HFFc6 (cell line): ENCODE measurements at places on chromosomes 2 and 18. TPM values are rescaled to one million over a fixed set of nuclear protein-coding genes. Genes with fewer than 3 reads are reported as not detected.

FAM228A gene
- not detected in 3 replicates for total RNA-seq

REV1 gene
- 16.2 to 18.6 TPM (median 17.0 TPM) in 3 replicates for total RNA-seq

SATB2 gene
- total RNA-seq: 6.3 to 12.0 TPM (median 8.2 TPM) in 3 replicates

LYG1 gene
- 0.39 to 0.41 TPM in 2 of 3 replicates, not detected in the other for total RNA-seq

OTX1 gene
- total RNA-seq: 0.52 and 0.57 TPM in 2 replicates

LYG2 gene
- total RNA-seq: not detected in 3 replicates

FAM237A gene
- not detected in 3 replicates for total RNA-seq

IL1RL1 gene
- total RNA-seq: not detected in 3 replicates

LIMS3 gene
- total RNA-seq: 0.20 to 0.87 TPM in 2 of 3 replicates, not detected in the other

EFHD1 gene
- total RNA-seq: 2.7 and 4.0 TPM in 2 replicates

- H3K27me3 ChIP-seq: no peaks in the 10 kb centered on the region
- no peak for DNase-seq
- no peaks in the 10 kb centered on the region for H3K36me3 ChIP-seq
- H3K4me3 ChIP-seq: no peak overlapping the region
Observed at GRCh38 chr2:80420530-80421208, 116.1 kb upstream of the LRRTM1 start.

- H3K4me1 ChIP-seq: no peaks in the 10 kb centered on the region
- no peak overlapping the region for H3K27ac ChIP-seq
- H3K36me3 ChIP-seq: no peaks in the 10 kb centered on the region
Observed at GRCh38 chr2:216932113-216932862, 72.4 kb upstream of the TNP1 start.

DNA sequence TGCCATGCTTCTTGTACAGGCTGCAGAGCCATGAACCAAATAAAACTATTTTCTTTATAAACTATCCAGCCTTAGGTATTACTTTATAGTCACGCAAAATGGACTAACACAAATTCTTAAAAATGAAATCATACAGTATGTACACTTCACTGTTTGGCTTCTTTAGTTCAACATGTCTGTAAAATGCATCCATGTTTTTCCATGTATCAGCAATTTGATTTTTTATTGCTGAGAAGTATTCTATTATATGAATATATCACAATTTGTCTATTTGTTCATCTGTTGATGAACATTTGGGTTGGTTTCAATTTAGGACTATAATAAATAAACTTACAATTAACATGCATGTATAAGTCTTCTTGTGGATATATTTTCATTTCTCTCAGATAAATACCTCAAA, 182.1 kb downstream of the SCG2 start:
- H3K27ac ChIP-seq: no peak overlapping the region
- no peaks in the 10 kb centered on the region for H3K36me3 ChIP-seq
- H3K4me1 ChIP-seq: peaks cover 7% of the 10 kb centered on the region
- no peak for DNase-seq
- no peak overlapping the region for H3K4me3 ChIP-seq
- H3K27me3 ChIP-seq: peaks cover 9% of the 10 kb centered on the region; the same call in 1 of the 2 replicates

GRCh38 chr2:121707920-121708361, 28.7 kb downstream of the NIFK start:
- H3K27me3 ChIP-seq: peaks cover 4% of the 10 kb centered on the region
- H3K36me3 ChIP-seq: no peaks in the 10 kb centered on the region
- peaks cover 26% of the 10 kb centered on the region for H3K4me1 ChIP-seq

GRCh38 chr2:206084870-206085741, 868 bp downstream of the INO80D start:
- H3K36me3 ChIP-seq: peaks cover 13% of the 10 kb centered on the region
- DNase-seq: no peak
- H3K4me3 ChIP-seq: peak overlapping the region; percentile 96
- H3K4me1 ChIP-seq: peaks cover 23% of the 10 kb centered on the region
- peaks cover 3% of the 10 kb centered on the region; the same call in 1 of the 2 replicates for H3K27me3 ChIP-seq
- H3K27ac ChIP-seq: peak overlapping the region; percentile 96

DNA sequence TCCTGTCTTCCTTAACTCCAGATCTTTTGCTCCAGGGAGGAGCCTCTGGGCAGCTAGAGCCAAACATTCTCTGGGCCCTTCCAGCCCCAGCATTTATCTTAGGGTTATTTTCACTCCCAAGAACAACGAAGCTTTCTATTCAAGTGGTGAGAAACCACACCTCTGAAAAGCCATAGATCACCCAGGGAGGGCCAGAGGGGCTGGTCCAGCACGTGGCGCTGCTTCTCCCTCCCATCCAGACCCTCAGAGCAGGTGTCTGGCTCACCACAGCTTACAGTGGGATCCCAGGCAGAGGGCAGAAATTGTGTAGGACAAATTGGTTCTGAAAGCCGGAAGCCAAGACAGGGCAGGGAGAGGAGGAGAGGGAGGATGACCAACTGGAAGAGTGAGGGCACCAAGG, 74.0 kb upstream of the PKDCC start:
- H3K27me3 ChIP-seq: peaks cover 26% of the 10 kb centered on the region
- no peaks in the 10 kb centered on the region for H3K4me1 ChIP-seq
- H3K36me3 ChIP-seq: no peaks in the 10 kb centered on the region
- DNase-seq: no peak
- no peak overlapping the region for H3K27ac ChIP-seq

GRCh38 chr18:63199743-63200241, 119.8 kb downstream of the BCL2 start:
- no peaks in the 10 kb centered on the region for H3K36me3 ChIP-seq
- H3K4me1 ChIP-seq: no peaks in the 10 kb centered on the region
- DNase-seq: no peak
- H3K4me3 ChIP-seq: no peak overlapping the region

- H3K27me3 ChIP-seq: peaks cover 2% of the 10 kb centered on the region; the same call in 1 of the 2 replicates
- peaks cover 26% of the 10 kb centered on the region for H3K36me3 ChIP-seq
- H3K4me1 ChIP-seq: no peaks in the 10 kb centered on the region; the same call in 1 of the 2 replicates
- H3K4me3 ChIP-seq: no peak overlapping the region
- no peak overlapping the region for H3K27ac ChIP-seq
- no peak for DNase-seq
Observed at GRCh38 chr18:23330423-23330822, 122.7 kb upstream of the RIOK3 start.

DNA sequence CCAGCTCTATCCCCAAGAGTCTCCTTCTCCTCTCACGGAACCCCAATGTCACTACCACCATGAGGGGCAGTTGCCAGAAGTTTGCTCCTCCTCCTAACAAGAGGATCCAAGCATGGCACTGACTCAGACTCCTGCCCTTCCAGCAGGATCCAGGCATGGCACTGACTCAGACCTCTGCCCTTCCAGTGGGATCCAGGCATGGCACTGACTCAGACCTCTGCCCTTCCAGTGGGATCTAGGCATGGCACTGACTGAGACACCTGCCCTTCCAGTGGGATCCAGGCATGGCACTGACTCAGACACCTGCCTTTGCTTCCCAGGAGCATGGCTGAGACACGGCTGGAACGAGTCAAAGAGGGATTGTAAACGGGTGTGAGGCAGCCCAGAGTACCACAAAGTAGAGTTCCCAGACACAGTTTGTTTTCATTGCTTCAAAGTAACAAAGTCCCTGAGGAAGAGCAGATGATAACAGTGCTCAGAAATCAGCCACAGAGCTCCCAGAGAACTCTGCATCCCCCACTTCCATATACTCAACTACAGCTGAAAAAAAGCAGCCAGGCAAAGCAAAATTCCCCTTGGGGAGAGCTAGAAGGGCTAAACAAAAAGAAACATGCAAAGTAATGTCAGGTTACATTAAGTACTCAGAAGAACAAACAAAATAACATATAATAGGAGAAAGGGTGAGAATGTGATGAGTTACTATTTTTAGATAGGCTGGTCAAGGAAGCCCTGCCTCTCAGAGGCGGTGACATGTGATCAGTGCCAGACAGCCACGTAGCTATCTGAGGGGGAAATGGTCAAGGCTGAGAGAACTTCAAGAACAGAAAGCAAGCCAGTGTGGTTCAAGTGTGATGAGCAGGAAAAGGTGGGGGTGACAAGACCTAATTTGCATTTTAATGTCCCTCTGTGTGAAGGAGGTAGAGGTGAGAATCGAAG, 3.0 kb downstream of the BUB1 start:
- peaks cover 13% of the 10 kb centered on the region; the same call in 1 of the 2 replicates for H3K36me3 ChIP-seq
- peak overlapping the region; percentile 82 for H3K27ac ChIP-seq
- peak overlapping the region; percentile 65 for H3K4me3 ChIP-seq
- H3K4me1 ChIP-seq: peaks cover 45% of the 10 kb centered on the region
- peak; percentile 46 for DNase-seq

DNA sequence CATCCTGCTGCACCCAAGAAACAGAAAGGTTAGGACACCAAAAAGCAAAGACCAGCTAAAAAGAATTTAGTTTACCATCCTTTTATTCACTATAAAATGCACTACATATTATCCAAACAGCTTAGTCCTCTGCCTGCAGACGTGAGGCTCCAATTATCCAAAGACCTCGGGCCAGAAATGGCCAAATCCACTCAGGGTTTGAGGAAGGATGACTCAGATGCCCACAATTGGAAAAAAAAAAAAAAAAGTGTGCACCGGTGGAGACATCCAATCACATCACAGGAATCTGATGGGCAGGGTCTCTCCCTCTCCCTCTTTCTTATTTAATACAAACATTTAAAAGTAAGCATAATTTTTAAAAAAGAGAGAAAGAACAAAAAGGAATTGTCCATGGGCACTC, 65.7 kb downstream of the TRABD2A start:
- H3K4me1 ChIP-seq: peaks cover 27% of the 10 kb centered on the region
- H3K36me3 ChIP-seq: no peaks in the 10 kb centered on the region
- H3K27ac ChIP-seq: 0 out of 2 replicates have a peak overlapping the region, but pooled peaks have one; percentile 9
- peak; percentile 61 for DNase-seq
- H3K27me3 ChIP-seq: peaks cover 2% of the 10 kb centered on the region; the same call in 1 of the 2 replicates

GRCh38 chr2:161576421-161576820, 47.8 kb upstream of the SLC4A10 start:
- no peaks in the 10 kb centered on the region for H3K4me1 ChIP-seq
- no peak for DNase-seq
- H3K36me3 ChIP-seq: no peaks in the 10 kb centered on the region
- H3K4me3 ChIP-seq: no peak overlapping the region
- H3K27me3 ChIP-seq: no peaks in the 10 kb centered on the region; the same call in 1 of the 2 replicates
- no peak overlapping the region for H3K27ac ChIP-seq

DNA sequence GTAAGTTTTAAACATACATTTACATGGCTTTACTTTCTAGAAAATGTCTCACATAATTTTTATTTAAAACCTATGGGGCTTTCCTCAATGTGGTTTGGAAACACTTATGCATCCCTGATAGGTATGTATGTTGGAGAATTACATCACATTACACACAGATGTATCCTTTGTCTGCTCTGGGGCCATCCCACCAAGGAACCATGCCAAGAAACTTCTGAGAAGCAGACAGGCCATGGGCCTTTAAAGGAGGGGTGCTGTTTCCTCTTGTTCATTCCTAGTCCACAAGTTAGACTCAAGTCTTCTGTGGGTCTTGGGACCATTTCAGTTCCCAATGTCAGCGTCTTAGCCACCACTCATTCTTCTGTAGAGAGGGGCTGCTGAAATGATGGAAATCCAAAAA, 162.0 kb upstream of the SETBP1 start:
- H3K27me3 ChIP-seq: no peaks in the 10 kb centered on the region
- no peaks in the 10 kb centered on the region for H3K36me3 ChIP-seq
- no peak for DNase-seq
- H3K4me1 ChIP-seq: no peaks in the 10 kb centered on the region; the same call in 1 of the 2 replicates
- no peak overlapping the region for H3K4me3 ChIP-seq
- no peak overlapping the region for H3K27ac ChIP-seq

DNA sequence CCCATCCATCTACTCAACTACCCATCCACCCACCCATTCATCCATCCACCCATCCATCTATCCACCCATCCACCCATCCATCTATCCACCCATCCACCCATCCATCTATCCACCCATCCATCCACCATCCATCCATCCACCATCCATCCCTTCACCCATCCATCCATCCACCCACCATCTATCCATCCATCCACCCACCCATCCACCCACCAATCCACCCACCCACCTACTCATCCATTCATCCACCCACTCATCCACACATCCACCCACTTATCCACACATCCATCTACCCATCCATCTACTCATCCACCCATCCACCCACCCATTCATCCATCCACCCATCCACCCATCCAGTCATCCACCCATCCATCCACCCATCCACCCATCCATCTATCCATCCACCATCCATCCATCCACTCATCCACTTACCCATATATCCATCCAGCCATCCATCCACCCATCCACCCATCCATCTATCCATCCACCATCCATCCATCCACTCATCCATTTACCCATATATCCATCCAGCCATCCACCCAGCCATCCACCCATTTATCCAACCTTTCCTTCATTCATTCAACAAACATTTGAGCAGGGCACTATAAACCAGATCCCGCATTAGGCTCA, 2.1 kb upstream of the NGEF start:
- H3K27me3 ChIP-seq: peaks cover 17% of the 10 kb centered on the region
- H3K36me3 ChIP-seq: no peaks in the 10 kb centered on the region
- no peak overlapping the region for H3K4me3 ChIP-seq
- DNase-seq: no peak

DNA sequence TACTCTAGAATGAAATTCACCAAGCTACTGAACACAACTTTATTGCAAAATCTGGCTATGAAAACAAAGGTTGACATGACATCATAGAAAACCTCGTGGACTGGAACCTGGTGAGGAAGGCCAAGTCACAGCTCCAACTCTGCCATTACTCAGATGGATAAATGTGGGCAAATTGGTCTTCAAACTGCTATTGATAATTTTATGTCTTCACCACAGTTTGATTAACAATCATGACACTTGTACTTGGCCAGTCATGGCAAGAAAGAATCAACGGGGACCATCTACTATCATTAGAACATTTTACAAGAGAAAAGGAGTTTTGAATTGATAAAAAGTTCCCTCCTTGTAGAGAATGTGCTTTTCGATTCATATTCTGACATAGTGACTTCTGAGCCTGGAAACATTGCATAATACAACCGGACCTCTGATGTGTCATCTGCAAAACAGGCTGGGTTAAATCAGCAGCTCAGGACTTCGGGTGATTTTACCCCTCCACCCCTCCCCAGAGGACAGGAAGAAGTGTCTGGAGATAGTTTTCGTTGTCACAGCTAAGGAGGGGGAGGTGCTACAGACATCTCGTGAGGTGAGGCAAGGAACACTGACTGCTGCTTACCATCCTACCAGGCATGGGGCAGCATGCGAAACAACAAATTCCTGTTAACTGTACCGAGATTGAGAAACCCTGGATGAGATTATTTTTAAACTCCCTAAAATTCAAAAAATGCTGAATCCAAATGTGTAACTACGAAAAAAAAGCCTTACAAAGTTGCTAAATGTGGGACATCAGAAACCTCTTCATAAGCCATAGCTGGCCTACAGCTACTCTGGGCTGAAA, 8.4 kb downstream of the L3MBTL4 start:
- H3K27ac ChIP-seq: no peak overlapping the region
- H3K27me3 ChIP-seq: no peaks in the 10 kb centered on the region

DNA sequence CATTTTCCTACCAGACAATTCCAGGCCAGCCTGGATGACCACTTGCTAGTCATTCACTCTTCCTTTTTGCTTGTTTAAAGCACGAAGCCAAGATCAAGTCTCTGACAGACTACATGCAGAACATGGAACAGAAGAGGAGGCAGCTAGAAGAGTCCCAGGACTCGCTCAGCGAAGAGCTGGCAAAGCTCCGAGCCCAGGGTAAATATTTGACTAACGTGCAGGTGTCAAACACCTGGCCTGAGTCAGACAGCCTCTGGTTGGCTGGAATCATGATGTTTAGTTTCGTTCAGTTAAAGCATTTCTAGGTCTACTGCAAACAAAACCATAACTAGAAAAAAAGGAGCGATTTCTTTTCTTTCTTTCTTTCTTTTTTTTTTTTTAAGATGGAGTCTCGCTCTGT, 44.2 kb upstream of the LYPD6B start:
- peaks cover 8% of the 10 kb centered on the region; the same call in 1 of the 2 replicates for H3K4me1 ChIP-seq
- H3K4me3 ChIP-seq: no peak overlapping the region
- no peak overlapping the region for H3K27ac ChIP-seq
- peaks cover 4% of the 10 kb centered on the region for H3K27me3 ChIP-seq
- H3K36me3 ChIP-seq: no peaks in the 10 kb centered on the region
